Adrenal gland (tissue), 19 donors: ENCODE measurements at places on chromosomes 6 and 20. TPM values are rescaled to one million over a fixed set of nuclear protein-coding genes. Genes with fewer than 3 reads are reported as not detected.
A peak's percentile ranks its signal among the peaks of the same experiment; 100 is the strongest.

GRCh38 chr6:106098383-106099234, 12.5 kb downstream of the PRDM1 start:
- no peak for DNase-seq

The ANKRD60 gene
- not detected for total RNA-seq

The HLA-DQA1 gene
- total RNA-seq, result 23.6 TPM

DNA sequence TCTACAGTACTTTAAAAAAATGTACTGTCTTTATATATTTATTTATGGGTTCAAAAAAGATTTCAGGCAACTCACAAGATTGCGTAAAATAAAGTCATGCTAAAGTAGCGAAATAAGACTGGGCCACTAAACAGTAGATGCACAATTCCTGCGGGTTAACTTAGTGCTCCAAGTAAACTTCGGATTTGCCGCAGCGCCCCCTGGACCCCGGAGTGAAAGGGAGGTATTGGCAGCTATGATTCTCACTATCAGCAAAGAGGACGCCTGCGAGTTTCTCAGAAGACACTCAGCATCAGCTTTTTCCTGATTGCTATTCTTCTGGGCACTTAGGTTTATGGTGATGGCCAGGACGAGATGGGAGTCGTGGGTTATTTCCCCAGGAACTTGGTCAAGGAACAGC, 1.4 kb downstream of the OTOR start:
- DNase-seq, result no peak

The PXDC1 gene
- 17.6 TPM for total RNA-seq

DNA sequence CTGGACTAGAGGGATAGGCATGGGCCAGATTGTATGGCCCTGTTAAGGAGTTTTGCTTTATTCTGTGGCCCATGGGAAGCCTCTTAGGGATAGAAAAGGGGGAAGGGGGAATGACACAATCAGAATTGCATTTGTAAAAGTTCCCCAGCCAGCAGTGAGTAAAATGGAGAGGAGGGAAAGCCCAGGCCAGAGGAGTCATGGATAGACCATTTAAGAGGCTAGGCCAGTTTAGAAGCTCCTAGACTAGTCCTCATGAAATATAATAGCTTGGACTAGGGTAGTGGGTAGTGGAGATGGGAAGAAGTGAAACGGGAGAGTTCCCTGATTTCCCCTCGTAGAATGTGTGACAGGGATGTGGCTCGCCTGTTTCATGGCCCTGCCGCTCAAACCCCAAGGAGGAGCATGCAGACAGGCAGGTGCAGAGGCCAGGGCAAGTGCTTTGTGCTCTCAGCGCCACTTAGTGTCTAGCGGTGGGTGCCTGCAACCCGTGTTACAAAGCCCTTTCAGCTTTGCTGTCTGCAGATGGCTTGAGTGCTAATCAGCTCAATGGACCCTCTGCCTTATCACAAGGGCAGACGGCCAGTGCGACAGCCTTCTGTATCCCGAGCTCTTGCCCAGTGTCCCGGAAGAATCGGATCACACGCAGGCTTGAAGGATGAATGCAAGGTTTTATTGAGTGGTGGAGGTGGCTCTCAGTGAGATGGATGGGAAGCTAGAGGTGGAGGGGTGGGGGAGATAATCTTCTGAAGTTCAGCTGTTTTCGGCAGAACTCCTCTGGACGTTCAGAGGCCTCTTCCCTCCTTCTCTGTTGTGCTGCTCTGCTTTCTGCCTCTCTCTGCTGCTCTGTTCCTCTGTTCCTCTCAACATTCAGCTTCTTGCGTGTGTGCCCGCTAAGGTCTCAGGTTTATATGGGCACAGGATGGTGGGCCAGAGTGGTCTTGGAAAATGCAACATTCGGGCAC, 141.1 kb downstream of the CEP57L1 start:
- DNase-seq, result no peak

DNA sequence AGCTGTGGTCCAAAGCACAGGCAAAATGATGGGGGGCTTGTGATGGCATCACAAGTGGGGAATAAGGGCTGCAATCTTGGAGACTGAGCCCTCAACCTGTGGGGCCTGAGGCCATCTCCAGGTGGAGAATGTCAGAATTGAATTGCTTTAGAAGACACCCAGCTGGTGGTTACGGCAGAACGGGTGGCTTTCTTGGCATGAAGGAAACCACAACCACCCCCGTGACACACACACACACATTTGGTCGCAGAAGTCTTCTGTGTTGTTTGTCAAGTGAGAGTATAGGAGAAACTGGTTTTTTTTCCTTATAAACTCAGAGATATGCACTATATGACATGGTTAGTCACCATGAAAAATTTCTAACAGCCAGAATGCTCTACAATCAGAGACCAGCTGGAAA, 139.5 kb upstream of the CDH4 start:
- DNase-seq, result no peak

- DNase-seq, result peak; percentile 67
Observed at GRCh38 chr6:129402244-129402643, 307.7 kb downstream of the ARHGAP18 start.

The USP49 gene
- 2.7 TPM for total RNA-seq

The PPP2R5D gene
- 97.8 TPM for total RNA-seq

DNA sequence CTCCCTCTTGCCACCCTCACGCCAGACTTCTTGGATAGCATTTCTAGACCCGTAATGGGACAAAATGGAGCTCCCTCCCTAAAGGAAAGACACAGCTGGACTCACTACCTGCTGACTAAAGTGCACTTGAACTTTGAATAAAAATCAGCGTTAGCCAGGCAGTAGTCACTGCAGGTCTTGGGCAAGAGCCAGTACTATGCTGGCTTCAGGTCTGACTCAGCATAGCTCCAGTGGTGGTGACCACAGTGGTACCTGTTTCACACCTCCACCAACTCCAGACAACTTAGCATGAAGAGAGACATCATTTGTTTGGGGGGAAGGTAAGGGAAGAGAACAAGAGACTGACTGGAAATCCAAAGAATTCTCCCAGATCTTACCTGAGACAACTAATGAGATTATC, 906.8 kb downstream of the GRIK2 start:
- DNase-seq, result no peak

- DNase-seq, result no peak
Observed at GRCh38 chr6:99614430-99615186, 8.0 kb downstream of the PRDM13 start.

DNA sequence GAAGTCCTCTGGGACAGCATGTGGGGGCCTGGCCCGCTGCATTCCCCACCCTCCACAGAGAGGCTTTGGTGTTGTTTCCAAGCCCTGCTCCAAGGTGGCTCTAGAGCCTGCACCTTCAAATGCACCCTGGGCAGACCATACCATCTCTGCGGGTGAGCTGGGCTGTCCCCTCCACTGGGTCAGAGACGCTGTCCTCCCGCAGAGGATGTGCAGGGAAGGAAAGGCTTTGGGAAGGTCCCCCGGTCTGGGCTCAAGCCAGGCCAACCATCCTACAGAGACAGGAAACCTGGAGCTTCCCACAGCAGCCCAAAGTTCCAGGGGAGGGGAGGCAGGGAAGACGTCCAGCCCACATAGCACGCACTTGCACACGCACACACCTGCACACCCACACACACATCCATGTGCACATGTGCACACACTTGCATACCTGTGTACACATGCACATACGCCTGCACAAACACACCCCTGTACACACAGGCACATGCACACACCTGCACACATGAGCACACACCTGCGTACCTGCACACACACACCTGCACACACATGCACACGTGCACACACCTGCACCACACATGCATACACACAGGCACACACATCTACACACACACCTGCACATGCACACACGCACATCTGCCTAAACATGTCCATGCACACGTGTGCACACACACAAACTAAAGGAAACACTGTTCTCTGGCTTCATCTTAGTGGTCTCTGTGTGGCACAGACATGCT, 155.4 kb downstream of the ERMARD start:
- no peak for DNase-seq

GRCh38 chr6:169255643-169256042, 2.0 kb upstream of the THBS2 start:
- DNase-seq, result no peak

The RAET1E gene
- total RNA-seq, result 0.87 TPM

DNA sequence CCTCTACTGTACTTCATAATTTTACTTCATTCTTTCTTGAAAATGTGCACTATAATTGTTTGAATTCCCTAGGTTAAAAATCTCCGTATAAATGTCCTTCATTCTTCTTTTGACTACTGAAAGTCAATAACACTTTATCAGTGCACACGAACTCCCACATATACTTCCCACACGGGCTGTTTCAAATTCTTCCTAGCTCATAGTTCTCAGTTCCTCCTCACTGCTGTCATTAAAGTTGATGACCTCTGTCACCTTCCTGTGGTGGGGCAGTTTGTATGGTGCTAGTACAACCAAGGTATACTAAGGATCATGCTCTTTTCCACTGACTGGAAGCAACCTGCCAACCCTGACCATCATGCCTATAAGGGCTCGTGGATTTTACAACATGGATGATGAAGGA, 40.0 kb upstream of the CD2AP start:
- DNase-seq, result no peak

- DNase-seq, result no peak
Observed at GRCh38 chr6:22667855-22668254, 98.5 kb downstream of the HDGFL1 start.

DNA sequence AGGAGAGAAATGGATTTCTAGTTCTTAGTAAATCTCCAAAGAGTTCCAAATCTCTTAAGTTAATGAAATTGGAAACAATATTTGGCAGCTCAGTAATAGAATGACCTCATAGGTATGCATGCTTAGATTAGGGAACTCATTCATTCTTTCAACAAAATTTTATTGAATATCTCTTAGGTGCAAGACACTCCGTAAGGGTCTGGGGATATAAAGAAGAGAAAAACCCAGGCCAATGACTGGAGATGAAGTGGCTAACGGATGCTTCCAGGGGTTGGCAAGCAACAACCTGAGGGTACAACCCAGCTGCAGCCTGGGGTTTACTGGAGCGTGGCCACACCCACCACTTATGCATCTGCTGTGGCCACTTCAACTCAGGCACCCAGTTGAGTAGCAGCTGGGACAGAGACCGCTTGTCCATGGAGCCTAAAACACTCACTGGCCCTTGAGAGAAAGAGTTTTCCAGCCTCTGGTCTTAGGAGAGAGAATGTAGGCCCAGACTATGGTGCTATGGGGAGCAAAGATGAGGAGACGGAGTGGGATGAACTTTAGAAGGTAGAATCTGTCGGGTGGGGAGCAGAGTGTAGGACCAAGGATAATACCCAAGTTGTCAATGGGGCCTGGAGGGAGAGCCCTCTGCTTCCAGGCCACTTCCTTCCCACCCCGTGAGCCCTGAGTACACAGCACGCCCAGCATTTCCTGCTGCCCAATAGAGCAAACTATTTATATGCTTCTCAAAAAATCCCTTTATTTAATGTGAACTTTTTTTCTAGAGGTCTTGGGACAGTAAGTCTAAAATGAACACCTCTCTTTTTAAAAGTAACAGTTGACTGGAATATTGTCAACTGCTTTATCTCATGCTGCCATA, 46.8 kb upstream of the PXDC1 start:
- no peak for DNase-seq

DNA sequence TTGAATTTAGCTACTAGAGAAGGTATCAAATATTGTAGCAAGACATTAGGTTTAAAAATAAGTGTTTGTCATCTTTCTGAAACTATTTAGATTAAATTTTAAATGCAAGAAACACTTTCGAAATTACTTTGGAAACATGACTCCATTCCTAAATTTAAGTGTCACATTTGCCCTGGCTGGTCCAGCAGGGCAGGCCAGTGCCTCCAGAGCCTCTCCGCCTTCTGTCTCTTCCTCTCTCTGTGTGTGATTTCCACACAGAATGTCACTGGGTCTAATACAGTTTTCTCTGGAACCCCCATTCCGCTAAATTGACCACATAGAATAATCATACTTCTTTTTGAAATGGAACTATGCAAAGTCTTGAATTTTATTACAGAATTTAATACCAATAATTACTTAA, 111.5 kb downstream of the SOBP start:
- no peak for DNase-seq

DNA sequence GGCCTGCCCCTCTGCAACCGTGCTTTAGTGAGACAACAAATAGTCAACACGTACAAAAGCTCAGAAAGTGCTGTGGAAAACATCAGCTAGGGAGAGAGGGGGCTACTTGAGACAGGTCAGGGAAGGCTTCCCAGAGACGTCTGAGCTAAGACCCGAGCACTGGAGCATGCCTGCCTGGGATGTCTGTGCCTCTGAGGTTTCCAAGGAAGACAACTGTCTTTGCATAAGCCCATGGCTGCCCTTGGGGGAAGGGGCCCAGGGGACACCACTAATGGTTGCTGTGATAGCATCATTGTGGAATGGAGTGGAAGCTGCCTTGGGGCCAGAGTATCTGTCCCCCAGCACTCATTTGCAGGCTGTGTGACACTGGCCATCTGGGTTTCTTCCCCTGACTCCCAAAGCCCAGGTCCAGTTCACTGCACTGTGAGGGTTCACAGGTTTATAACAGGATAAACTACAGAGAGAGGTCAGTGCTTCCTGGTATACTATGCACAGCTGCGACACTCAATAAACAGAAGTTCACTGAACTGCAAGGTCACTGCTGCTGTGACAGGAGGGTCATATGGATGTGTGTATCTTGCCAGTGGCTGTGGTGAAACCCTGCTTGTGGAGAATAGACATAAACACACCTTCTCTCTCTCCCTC, 1.5 kb upstream of the ARFGEF2 start:
- DNase-seq, result peak; percentile 37

The ELOVL4 gene
- total RNA-seq, result 0.96 TPM

DNA sequence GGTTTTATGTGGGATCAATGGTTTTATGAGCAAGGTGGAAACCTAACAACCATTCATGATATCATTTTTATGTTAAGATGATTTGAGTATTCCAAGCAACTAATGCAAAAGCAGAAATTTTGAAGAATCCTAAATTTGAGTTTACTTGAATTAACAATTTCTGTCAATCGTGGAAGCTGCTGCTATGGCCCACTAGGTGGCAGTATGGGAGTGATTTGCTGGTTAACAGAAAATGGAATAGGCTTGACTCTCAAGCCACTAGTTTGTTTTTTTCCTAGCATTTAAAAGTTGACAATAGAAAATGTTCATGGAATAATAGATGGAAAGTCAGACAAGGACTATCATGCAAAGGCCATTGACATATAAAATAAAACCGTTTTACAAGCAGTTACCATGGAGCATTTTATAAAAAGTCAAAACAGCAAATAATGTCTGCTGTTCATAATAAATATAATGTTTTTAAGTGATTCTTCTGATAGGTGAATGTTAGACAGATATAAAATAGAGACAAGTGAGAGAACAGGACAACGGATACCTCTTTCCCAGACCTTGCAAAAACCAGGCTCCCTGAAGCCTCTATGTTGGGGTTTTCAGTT, 43.0 kb upstream of the TMEM200A start:
- DNase-seq, result peak; percentile 37

GRCh38 chr20:32004963-32005362, 5.3 kb upstream of the CCM2L start:
- no peak for DNase-seq

- no peak for DNase-seq
Observed at GRCh38 chr20:8049310-8049709, 29.7 kb upstream of the TMX4 start.

DNA sequence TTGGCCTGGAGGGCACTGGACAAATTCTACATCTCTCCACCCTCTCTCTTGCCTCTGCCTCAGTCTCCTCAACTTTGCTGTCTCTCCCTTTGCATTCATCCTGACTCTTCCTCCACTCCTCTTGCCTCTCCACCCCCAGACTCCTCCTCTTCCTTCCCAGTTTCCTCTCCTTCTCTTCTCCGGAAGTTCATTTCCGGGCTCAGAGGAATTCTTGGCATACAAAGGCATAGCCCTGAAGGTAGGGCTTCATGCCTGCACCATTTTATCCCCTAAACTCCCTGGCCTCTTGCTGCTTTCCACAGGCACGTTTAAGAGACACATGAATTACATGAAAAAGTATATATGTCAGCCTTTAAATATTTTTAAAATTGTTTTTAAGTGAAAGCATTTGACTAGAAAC, 10.6 kb downstream of the BFSP1 start:
- no peak for DNase-seq
